Activated CD8-positive, alpha-beta memory T cell treated with anti-CD3 and anti-CD28 coated beads for 1 hour (primary cell): ENCODE measurements at places on chromosomes 2 and 18.

DNA sequence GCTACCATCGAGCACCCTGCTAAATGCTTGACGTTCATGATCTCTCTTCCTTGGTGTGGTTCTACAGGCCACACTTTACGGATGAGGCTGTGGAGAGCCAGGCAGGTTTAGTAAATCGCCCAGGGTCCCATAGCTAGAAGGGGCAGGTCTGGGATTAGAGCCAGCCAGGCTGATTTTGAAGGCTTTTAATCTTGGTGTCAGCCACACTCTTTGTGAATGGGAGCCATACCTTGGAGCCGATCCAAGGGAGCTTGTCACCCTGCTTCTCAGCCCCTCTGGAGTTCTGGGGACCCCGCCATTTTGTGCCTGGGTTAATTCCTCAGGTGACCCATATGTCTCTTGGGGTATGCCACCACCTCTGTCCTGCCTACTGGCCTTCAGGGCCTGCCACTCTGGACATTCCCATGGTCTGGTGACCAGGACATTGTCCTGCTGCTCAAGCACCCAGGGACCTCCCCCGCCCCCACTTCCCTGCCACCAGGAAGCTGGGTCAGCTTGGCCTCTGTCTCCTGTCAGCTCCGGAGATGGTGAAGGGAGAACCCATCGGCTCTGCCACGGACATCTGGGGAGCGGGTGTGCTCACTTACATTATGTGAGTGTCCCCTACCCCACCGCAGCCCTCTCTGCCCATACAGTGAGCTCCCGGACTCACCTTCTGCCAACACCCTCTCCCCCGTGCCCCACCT, 7.3 kb upstream of the GMPPA start:
- no peak for DNase-seq

DNA sequence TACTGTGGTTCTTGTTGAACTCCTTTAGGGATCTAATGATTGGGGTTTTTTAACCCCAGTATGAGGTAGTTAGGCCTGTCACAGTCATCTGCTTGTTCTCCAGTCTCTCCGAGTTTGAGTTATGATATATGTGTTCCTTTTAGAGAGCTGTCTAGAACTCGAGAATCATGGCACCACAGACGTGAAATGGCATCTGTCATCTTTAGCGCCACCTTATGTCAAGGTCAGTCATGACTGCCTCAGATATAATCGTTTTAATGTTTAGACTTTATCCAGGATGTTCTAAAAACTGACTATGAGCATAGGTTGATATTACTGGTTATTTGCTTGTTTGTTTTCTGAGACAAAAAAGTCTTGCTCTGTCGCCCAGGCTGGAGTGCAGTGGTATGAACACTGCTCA, 112.2 kb downstream of the CEP192 start:
- DNase-seq, result no peak

GRCh38 chr2:61135510-61135909, 26.5 kb upstream of the C2orf74 start:
- no peak for DNase-seq

DNA sequence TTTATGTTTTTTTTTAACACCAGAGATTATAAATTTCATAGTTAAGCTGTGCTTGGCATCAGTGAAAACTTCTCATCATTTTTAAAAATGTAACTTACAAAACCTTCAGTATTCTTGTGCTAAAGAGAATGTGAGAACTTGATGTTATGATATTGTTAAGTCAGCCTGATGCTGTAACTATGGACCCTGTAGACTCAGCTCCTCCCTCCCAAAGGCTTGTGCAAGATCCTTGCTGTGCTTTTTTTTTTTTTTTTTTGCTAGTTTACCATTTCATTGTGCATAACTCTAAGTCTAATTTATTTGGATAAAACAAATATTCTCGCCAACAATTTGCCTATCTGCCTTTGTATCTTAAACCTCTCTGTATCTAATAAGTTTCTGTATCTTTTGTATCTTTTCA, 12.9 kb upstream of the TFPI start:
- DNase-seq, result no peak

DNA sequence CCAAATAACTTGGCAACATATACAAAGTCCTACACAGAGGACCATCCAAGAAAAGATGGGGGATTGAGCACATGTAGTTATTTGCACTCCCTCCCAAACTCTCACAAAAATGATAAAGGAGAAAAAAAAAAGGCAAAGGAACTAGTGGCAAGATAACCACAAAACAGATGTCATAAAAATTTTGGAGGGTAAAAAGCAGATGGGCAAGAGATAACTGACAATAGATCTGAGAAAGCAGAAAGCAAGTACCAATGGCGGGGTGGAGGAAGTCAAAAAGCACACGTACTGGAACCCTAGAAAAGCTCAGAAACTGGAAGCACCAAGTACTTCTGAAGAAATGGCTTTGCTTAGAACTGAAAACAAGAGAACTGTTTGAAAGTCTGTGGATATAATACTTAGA, 82.0 kb downstream of the WDPCP start:
- DNase-seq, result no peak

DNA sequence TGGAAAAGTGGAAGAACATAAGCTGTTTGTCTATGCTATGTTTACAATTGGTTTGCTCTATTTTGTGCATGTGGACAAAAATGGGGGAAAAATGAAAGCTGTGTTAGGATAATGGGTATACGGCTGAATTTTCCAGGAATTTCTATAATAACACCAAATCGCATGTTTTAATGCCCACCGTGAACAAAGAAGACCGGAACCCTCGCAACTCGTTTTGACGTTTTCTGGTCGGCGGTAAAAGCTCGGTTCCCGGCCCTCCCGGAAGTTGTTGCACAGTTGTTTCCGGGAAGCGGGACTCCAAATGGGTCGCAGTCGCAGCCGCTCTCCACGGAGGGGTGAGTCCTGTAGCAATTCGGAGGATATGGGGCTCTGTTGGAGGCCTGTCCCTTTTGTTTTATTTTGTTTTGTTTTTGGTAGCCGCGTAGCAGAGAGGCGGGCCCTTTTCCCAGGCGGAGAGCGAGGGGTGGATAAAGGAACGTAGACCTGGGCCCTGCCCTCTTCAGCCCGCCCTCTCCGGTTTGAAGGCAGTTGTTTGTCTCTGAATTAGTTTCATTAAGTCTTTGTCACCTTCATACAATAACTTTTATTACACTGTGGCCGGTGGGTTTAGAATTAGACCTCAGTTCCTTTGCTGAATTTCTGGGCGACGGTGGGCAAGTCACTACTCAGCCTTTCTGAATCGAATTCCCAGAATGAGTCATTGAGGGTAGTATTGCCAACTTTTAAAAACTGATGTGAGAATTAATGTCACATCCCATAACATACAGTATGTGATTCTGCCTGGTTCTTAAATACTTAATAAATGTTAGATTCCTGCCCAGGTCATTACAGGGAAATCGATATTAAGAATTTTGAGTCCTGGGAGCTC, at the start of gene SNRNP27:
SNRNP27 (plus strand) TSS at position 273 of the 868 bp plus-strand sequence; CDS start at position 302, 29 bp downstream.
- DNase-seq, result peak; percentile 60

GRCh38 chr18:39786477-39786876, 2168.6 kb upstream of the PIK3C3 start:
- DNase-seq, result no peak

DNA sequence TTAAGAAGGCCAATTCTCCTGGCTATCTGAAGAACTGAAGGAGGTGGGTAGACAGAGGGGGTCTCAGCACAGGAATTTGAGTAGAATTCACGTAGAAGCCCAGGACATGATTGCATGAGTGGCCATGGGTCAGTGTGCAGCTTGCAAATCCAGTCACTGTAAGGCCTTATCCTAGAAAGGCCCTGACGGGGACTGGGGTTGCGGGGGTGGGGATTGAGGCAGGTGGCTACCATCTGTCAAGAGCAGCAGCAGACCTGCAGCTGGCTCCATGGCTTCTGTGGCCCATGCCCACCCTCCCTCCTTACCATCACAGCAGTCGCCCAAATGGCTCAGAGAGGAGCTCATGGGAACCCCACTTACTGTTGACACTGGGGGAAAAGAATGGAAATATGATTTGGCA, 34.6 kb upstream of the SLC14A1 start:
- no peak for DNase-seq

- DNase-seq, result no peak
Observed at GRCh38 chr18:6203791-6204190, 210.9 kb downstream of the L3MBTL4 start.

DNA sequence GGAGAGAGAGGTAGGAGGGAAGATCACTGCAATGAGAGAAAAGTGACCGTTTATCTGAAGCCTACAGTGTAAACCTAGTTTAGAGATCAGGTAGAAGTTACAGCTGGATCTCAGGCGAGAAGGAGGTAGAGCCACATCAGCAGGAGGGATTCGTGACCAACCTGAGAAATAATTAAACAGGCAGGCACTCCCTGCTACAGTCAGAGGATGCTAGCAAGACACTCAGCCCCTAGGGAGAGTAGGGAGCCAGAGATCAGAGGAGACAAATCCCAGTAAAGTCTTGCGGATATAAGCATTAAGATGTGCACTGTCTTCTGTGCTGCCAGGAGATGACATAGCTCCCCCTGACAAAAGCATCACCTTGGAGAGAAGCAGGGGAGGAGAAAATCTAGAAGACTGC, 629.1 kb upstream of the SLC39A10 start:
- DNase-seq, result no peak

GRCh38 chr2:72973137-72973535, 55.8 kb downstream of the EMX1 start:
- no peak for DNase-seq

DNA sequence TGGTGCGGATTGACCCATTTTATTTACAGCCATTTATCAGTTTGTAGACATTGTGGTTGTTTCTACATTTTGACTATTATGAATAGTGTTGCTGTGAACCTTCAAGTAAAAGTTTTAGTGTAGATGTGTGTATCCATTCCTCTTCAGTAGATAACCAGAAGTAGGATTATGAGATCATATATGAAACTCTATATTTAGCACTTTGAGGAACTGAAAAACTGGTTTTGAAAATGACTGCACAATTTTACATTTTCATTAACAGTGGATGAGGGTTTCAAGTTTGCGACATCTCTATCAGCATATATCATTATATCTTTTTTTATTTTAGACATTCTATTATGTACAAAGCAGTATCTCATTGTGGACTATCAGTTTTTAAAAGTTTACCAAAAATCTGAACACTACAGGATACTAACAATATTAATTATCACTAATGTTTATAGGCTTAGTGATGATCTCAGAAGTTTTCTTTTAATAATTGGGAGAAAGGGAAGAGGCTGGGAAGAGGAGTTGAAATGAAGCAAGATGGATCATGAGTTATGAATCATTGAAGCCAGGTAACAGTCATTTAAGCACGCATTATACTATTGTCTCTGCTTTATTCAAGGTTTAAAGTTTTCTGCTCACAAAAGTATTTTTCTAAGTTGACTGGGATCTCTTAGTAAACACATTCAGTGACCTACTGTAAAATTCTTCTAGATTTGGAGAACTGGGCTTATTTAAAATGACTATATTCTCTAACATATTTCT, 329.0 kb upstream of the LRATD1 start:
- DNase-seq, result no peak

DNA sequence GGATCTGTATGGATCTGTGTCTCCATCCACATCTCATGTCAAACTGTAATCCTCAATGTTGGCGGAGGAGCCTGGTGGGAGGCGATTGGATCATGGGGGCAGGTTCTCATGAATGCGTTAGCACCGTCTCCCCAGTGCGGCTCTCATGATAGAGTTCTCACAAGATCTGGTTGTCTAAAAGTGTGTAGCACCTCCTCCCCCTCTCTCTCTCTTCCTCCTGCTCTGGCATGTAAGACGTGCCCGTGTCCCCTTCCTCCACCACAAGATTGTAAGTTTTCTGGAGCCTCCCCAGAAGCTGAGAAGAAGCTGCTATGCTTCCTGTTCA, 55.0 kb upstream of the ROCK2 start:
- no peak for DNase-seq

DNA sequence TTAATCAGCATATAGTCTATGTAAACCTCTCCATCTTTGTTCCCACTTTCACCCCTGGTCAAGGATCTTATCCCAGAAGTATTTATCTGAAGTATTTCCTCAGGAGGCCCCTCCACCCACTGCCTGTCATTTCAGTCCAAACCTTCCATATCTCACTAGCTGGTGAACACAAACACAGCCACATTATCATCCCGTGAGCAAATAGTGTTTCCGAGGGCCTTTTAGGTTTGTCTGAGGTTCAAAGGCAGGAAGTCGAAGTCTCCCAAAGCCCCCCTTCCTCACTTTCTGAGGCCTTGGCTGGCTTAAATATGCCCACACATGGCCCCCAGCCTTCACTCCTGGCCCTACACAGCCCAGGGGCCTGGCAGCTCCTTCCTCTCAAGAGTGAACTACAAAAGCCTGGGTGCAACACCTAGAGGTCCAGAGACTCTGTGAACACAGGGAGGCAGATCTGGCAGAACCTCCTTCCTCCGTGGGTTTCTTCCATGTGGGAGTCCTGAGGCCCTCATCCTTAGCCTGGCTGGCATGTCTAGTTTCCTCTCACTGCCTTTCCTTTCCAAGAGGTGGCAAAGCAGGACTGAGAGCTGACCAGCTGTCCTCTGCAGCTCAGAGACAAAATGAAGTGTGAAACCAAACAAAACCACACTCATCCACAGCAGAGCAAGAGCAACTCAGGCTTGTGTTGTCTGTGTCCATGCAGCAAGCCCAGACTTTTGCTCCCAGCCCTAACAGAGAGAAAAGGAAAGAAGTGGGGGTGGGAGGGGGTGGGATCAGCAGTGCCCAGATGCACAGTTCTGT, 264.2 kb downstream of the SS18 start:
- DNase-seq, result no peak

GRCh38 chr2:21301871-21302455, 178.2 kb downstream of the TDRD15 start:
- DNase-seq, result no peak

- no peak for DNase-seq
Observed at GRCh38 chr2:24083567-24084385, 858 bp downstream of the TP53I3 start.

DNA sequence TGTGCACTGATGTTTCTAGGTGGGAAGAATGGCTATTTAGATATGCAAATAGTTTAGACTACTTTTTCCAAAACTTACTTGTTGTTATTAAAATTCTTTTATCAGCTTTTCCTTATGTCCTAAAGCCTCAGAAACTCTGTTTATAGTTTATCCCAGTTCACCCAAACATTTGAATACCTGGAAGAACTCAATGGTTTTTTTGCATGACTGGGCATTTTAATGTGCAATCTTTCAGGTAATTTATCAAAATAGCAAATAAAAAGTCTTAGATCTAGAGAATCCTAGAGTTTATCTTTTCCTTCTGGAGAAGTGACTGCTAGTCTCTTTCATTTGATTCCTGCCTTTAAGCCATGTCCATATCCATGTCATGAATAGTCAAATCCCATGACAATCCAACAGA, 9.6 kb upstream of the ADAM23 start:
- no peak for DNase-seq

DNA sequence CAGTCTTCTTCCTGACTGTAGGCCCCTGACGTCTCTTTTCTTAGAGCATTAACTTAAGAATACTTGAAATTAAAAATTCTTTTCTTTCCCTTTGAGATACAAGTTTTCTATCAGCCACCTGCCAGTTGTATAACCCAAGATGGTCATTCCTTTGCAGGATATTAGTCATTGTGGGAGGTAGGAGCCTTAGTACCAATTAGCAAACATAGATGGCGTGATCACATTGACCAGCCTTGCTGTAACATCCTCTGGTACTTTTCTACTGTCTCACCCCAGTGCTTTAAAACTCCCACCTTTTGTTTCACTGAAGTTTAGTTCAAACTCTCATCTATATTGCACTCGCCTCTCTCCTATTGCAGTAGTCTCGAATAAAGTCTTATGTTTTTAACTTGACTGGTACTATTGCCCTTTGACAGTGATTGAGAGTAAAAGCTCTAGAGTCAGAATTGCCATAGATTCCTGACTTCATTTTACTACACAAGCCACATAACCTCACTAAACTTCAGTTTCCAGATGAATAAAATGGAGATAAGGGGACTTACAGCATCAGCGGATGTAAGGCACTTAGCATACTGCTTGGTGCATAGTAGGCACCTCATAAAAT, 74.1 kb downstream of the VRK2 start:
- DNase-seq, result no peak
